Neural crest cell (in vitro differentiated cells): ENCODE measurements at places on chromosomes 12 and 14.

- DNase-seq = no peak
These were observed 85.1 kb upstream of the ATF1 start for GRCh38 chr12:50678650-50679365.

- no peak for DNase-seq
These were observed 436.2 kb downstream of the RAD51B start for GRCh38 chr14:68255693-68256178.

DNA sequence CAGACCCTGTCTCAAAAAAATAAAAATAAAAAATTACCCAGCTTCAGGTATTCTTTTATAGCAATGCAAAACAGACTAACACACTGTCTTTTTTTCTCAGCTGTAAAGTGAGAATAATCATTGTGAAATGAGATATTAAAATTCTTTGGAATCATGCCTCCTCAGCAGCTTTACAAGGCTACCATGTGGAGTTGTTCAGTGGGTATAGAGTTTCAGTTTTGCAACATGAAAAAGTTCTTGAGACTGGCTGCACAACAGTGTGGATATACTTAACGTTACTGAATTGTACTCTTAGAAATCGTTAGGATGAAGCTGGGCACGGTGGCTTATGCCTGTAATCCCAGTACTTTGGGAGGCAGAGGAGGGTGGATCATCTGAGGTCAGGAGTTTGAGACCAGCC lies 15.7 kb upstream of the MAPKAPK5 start:
- DNase-seq = no peak

DNA sequence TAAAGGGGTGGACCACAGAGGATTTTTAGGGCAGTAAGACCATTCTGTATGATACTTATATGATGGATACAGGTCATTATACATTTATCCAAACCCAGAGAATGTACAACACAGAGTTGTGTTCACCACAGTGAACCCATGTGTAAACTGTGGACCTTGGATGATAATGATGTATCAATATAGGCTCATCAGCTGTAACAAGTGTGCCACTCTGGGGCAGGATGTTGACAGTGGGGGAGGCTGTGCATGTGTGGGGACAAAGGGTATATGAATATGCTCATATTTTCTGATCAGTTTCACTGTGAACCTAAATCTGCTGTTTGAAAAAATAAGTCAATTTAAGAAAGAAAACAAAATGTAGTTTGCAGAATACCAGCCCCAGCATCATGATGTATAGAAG lies 14.2 kb upstream of the OS9 start:
- no peak for DNase-seq
